CD4-positive, alpha-beta T cell treated with Interleukin-1 beta for 1 hour (primary cell): ENCODE measurements at places on chromosomes 2 and 18.
A peak's percentile ranks its signal among the peaks of the same experiment; 100 is the strongest.

DNA sequence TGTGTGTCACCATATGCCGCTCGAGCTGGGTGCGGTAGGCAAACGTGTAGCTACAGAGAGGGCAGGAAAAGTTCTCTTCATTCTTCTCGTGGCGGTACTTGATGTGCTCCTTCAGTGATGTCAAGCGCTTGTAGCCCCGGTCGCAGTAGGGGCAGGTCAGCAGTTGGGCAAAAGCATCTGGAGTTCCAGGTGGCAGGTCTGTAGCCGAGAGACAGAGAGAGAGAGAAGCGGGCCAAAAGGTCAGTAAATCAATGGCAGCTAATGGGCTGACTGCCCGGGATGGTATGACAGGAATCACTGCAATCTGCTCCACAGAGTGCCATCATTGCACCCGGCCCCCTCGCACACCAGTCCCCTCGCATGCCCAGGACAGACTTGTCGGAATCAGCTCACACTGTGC, 116.0 kb downstream of the ZEB2 start:
- no peak for DNase-seq

DNA sequence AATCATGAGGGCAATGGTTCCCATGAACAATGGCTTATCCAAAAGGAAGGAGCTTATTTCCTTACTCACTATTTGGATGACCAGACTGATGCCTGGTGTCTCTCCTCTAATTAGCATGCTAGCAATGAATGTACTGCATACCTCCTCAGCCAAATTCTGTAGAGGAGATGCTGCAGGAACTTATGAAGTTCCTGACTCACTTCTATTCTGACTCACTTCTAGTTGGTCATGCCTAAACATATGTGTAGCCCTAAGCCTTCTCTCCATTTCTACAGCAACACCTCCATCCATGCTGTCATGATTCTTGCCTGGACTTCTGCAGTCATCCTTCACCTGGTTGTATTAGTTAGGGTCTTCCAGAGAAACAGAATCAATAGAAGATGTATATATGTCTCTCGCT, 59.9 kb upstream of the MRPS9 start:
- no peak for DNase-seq

DNA sequence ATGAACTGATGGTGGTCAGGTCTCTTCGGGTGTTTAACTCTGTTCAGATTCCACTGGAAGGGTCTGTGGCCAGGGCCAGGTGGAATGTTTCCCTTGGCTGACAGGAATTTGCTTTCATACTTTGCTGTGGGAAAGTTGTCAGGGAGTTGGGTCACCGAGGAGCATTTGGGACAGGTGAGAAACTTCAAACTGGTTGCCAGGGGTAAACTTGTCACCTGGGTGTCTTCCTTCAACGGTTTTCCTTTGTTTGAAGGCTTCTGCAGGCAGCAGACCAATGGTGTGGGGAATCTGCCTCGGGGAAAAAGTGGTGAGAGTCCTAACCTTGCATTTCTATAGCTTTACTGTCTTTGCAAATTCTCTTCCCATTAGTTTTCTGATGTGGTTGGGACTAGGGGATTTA, 92.2 kb downstream of the TGFA start:
- no peak for DNase-seq

GRCh38 chr2:120528051-120528692, 182.2 kb downstream of the INHBB start:
- no peak for DNase-seq

DNA sequence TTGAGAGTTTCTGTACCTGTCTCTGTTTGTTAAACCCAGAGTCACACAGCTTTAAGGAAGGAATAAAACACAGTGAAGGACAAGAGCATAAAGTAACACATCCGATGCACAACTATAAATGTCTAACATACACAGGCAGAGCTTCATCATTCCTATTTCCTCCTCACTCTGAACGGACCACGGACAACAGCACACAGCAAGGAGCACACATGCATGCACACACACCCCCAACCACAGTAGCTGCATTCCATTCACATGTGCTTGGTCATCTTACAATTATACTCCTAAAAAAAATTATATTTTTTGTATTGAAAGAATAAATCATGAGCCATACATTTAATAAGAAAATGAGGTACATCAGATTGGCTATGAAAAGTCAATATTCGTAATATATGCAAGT, 58.3 kb downstream of the ID2 start:
- DNase-seq = no peak

GRCh38 chr2:234835738-234836137, 116.1 kb upstream of the SH3BP4 start:
- no peak for DNase-seq

- DNase-seq = no peak
Observed at GRCh38 chr2:229273723-229274338, 2.7 kb upstream of the PID1 start.

GRCh38 chr2:105802587-105802986, 57.9 kb downstream of the NCK2 start:
- peak; percentile 80 for DNase-seq

DNA sequence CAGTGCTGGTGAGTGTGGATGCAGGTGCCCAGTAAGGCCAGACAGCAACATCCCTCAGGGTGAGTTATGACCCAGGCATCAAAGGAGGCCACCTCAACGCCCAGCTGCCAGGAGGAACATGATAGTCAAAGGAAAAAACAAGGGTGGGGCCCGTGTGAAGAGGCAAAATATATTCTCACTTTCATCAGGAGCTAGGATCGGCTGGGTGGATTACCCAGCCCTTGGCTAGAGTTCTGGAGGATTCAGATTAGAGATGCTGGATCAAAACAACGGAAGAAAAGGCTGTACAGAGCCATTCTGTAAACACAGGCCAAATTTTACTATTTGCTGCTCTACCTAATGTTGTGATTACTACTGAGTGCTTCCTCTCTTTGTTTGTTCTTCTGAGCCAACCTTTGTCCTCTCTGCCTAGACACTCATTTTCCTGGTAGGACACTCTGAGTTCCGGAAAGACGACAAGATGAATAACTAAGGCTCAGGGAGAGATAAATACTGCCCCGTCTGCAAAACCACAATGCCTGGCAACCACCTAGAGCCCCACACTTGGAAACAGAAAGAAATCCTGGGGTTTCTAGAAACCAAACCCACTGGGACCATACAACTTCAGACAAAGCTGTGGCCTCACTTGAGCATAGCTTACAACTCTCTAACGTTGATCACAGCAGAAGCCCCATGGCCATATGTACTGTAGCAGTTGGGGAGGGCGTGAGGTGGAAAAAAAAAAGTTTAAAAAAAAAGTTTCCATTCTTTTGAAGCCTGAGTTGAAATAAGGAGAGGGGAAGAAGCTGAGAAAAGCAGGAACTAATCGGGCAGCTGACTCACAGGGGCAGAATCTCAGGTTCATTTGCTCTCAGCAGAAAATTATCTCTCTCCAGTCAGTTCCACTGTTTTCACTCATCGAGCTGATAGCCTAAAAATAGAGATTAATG, 17.8 kb upstream of the PMAIP1 start:
- DNase-seq = no peak

DNA sequence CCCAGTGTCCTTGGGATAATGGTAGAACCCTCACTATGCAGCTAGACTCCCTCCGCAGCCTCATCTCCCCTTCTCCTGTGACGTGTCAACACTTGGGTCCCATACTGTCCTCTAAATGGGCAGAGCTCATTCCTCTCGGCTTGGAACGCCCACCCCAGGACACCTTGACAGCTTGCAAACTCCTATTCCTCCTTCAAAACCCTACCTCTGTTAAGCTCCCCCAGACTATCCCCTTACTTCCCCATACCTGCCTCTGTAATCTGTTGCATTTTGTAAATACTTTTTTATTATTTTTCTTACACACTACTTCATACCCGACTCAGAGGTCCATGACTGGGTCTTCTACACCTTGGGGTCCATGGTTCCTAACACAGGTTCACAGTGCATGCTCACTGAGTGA, 28.0 kb downstream of the STEAP3 start:
- DNase-seq = no peak

DNA sequence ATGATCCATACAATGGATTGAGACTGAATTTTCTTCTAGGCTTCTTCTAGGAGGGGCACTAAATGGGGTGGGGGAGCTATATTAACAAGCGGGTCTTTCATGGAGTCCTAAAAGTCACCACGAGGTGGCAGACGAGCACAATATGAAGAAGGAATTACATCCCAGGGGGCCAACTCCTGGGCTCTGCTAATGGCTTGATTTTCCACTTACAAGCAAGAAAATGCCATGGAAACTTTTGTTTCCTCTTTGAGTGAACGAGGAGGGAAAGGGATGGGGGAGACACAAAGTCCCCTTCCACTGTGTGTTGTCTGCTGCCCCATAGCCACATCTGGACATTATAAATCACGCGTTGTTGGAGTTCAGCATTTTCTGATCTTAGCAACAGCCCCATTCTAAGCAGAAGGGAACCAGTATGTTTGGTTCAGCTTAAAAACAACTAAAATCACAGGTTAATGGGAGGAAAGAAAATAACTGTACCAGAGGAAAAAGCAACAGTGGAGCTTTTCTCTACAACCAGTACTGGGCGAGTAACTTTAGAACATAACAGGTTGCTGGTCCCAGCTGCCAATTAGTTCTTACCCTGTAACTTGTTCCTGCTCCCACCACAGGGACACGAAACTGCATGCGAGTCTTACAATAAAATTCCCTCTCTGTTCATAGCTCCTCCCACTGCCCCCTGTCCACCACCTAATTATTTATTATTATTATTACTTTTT, 285.0 kb upstream of the PARD3B start:
- DNase-seq = peak; percentile 33

DNA sequence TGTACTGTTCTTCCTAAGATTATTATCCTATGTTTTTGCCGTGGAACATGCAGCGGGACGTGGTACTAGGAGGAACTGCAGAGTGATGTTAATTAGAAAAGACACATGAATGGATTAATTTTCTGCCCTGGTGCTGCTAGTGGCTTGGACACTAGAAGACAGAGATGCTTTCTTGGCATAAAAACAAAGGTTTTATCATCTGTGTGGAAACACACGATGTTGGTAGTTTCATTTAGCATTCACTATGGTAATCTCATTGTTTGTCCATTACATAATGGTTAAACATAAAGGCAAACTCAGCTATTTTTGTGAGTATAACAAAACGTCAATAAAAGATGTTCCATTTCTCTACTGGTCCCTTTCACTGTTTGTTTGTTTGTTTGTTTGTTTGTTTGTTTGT, 22.8 kb downstream of the COL6A3 start:
- no peak for DNase-seq

- DNase-seq = no peak
Observed at GRCh38 chr2:199940373-199940772, 14.9 kb downstream of the TYW5 start.

DNA sequence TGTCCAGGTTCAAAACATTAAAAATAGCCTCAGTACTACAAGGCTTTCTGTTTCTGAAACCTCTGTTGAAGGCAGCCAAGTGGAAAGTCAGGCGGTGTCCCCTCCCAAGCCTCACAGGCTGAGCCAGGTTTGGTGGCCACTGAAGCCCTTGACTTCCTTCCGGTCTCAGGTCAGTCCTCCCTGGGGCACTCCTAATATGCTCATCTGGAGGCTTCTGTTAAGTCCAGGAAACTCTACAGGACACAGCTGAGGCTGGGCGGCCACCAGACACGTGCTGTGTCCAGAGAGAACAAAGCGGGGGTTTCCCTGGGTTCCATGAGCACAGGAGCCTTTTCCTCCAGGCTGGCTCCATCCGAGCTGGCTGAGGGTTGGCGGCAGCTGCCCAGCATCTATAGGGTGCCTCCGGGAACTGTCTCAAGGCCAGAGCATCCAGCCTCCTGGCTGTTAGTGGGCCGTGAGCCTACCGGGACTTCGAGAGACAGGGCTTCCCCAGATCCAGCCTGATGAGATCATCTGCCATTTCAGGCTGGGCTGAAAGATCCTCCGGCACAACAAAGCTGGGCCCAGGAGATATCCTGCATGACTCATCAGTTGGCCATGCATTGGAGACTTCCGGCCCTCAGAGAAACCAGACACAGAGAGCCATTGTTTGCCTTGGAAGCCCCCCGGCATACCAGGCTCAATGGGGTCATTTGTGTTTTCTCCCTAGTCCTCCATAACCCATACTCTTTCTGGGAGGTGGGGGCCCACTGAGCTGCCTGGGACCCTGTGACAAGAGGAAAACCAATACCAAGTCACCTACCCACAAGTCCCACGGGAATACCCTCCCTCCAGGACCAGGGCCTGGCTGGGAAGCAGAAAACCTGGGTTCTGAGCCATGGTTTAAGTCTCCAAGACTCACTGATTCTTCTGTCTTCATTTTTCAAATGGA, 71.7 kb downstream of the HS1BP3 start:
- no peak for DNase-seq

- no peak for DNase-seq
Observed at GRCh38 chr2:173400760-173401159, 46.1 kb downstream of the CDCA7 start.

GRCh38 chr2:72985136-72985535, 67.8 kb downstream of the EMX1 start:
- no peak for DNase-seq

DNA sequence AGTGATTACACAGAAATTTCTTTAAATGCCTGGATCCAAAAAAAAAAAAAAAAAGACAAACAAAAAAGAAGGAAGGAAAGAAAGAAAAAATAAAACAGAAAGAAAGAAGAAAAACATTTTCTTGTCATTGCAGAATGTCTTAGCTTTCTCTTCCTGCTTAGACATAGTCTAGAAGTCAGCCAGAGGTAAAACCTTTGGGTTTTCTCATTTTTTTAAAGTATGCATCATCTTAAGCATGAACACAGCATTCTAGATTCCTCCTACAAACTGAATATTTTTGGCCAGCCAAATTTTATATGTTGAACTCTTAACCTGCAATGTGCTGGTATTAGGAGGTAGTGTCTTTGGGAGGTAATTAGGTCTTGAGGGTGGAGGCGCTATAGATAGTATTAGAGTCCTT, 243.9 kb downstream of the TRIB2 start:
- no peak for DNase-seq

GRCh38 chr18:36153203-36153602, 23.5 kb downstream of the ELP2 start:
- no peak for DNase-seq

GRCh38 chr2:241940329-241940728, 70.8 kb downstream of the RTP5 start:
- no peak for DNase-seq

DNA sequence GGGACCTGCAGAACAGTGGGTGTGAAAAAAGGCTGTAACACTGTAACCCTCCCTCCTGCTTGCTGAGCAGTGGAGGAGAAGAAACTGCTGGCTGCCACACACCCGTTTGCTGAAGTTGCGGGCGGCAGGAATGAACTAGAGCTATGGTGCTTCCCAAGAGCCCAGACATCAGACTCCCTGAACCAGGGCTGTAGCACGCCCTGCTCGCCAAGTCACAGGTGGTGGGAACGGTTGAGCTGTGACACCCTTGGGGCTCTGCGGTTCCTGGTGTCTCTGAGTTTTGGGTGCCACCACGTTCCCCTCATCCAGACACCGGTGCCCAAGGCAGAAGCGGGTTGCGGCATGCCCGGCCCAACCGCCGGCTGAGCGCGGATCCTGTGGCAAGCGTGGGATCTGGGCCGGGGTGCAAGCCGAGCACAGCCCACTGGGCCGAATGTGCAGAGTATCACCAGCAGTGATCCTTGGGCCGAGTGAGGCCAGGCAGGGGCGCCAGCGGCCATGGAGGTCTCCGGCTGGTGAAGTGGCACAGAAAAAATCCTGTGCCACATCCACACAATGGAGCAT, 15.0 kb upstream of the ADI1 start:
- DNase-seq = no peak

GRCh38 chr18:9855681-9856080, 30.1 kb upstream of the TXNDC2 start:
- DNase-seq = no peak

GRCh38 chr2:65199891-65200290, 27.7 kb upstream of the ACTR2 start:
- DNase-seq = no peak

GRCh38 chr2:219578811-219579613, 6.9 kb downstream of the INHA start:
- no peak for DNase-seq

GRCh38 chr2:197037863-197038398, 111.4 kb upstream of the PGAP1 start:
- DNase-seq = no peak
